Activated CD8-positive, alpha-beta memory T cell treated with anti-CD3 and anti-CD28 coated beads for 48 hours (primary cell): ENCODE measurements at places on chromosomes 1 and 21.

DNA sequence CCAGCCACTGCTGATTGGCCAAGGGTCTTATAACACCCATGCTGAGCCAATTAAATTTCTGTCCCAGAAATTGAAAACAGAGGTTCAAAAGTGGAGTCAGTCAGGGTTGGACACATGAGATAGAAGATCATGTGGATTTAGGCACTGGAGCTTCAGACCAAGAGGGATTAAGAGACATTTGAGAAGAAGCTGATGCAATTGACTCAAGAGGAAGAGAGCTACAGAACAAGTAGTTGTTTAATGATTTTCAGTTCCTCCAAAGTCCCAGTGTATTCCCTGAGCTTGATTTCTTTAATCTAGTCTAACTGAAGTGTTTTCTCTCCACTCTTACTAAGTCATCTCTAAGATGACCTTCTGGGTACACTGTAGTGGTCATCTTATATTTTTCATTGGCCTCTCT, 227.1 kb downstream of the DUSP10 start:
- no peak for DNase-seq

DNA sequence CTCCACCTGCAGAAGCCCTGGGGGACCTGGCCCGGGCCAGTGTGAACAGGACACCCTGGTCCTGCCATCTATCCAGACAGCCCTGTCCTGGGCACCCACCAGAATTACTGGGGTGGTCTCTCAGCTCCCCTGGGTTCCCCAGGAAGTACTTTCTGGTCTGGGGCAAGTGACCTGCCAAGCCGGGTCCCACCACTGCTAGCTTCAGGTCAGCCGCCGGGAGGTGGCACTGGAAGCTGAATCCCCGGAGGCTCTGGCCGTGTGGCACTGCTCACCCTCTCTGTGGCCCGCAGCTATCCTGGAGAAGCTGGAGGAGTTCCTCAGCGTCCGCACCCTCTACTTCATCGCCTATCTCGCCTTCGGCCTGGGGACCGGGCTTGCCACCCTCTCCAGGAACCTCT, 21.3 kb downstream of the SLC45A1 start:
- no peak for DNase-seq

DNA sequence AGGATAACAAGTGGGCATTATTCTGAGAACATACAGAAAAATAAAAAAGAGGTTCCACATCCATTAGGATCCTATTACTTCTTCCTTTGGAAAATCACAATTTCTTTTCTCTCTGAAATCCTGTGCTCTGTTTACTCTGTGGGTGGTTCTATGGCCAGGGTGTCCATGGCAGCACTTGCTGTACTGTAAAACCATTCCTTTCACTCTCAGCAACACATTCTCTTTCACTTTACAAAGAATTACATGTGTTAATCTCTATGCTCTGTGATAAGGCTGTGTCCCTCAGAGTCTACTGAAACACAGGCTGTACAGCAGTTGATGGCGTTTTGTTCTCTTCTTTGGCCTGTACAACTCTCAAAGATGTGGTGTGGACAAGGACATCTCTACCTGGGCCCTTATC, 524.1 kb downstream of the PTBP2 start:
- DNase-seq, result no peak

DNA sequence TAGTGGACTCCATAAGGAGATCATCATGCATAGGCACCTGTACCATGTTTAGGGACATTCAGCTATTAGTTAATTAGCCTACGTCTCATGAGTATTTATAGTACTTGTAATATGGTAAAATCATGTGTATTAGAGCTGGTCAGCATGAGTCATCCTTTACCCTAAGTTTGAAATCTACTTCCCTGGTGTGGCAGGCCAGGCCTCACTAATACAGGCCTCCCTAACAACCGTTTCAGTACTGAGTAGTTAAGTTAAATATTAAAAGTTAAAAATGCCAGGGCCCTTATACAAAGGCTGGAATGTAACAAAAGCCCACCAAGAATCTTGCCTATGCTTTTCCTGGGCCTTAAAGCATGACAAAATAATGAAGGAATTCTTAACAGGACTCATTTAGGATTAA, 356.3 kb upstream of the DPYD start:
- DNase-seq, result no peak

- DNase-seq, result peak; percentile 65
These were observed 35.1 kb downstream of the NUAK2 start for GRCh38 chr1:205286335-205286950.

GRCh38 chr1:30397576-30397975, 325.8 kb downstream of the MATN1 start:
- DNase-seq, result no peak

GRCh38 chr1:243402868-243403267, 147.0 kb downstream of the SDCCAG8 start:
- no peak for DNase-seq

- DNase-seq, result no peak
These were observed 2.7 kb downstream of the DIO1 start for GRCh38 chr1:53896635-53897229.

GRCh38 chr1:34796990-34797389, 4.2 kb downstream of the GJA4 start:
- DNase-seq, result no peak

- no peak for DNase-seq
These were observed 200.9 kb downstream of the DISC1 start for GRCh38 chr1:231827337-231828105.

- no peak for DNase-seq
These were observed 96.3 kb upstream of the SLC2A1 start for GRCh38 chr1:43054961-43055360.

- DNase-seq, result no peak
These were observed 77.8 kb downstream of the TNR start for GRCh38 chr1:175665616-175666015.

GRCh38 chr1:161299347-161299746, 10.4 kb downstream of the MPZ start:
- DNase-seq, result no peak

DNA sequence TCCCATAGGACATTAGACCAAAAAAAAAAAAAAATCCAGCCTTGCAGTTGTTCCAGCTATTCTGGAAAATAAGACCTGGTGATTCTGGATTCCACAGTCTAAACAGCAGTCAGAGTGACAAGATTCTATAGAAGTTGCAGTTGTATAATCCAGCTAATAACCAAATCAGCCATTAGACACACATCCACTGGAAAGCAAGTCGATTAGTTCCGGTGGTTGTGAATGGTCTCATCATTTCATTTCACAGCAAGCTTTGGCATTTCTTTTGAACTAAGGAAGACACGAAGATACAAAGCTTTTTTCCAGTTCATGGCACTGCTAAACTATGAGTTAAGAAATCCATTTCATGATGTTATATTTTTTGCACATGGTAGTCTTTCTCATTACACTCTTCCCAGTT, 54.4 kb upstream of the FAM89A start:
- no peak for DNase-seq
